ENCODE measurements at places on chromosomes 7 and 10. TPM values are rescaled to one million over a fixed set of nuclear protein-coding genes. Genes with fewer than 3 reads are reported as not detected.

GRCh38 chr7:45026013-45026412, 26.0 kb downstream of the CCM2 start:
- H3K36me3 ChIP-seq, result peaks cover 66% of the 10 kb centered on the region
- H3K4me1 ChIP-seq, result peaks cover 60% of the 10 kb centered on the region
- peak overlapping the region; percentile 44 for H3K4me3 ChIP-seq
- peak overlapping the region; percentile 82 for H3K27ac ChIP-seq

DNA sequence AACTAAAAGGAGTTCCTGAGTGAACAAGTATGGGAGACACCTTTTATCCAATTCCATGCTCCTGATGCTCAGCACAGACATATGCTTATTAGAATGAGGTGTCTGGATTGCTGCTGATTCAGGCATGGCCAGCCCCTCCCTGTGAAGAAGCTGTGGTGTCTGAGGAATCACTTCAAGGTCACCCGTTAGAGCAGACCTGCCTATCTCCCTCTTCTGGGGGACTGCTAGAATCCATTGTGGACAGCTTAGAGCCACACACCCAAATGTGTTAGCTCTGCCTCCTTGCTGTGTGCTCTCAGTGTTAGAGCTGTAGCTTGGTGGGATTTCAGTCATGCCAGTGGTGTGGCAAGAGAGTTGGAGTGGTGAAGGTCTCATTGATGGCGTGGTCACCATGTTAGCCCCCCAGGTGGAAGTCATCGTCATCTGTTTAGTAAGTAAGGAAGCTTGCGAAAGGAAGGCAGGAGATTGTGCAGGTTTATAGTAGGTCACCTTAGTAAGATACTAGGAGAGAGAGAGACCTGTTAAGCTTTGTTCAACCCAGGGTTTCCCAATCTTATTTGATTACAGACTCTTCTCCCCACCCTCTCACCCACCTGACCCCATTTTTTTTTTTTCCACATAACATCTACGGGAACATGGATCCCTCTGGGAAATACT, 12.8 kb downstream of the PRXL2A start:
- no peak overlapping the region for H3K27ac ChIP-seq
- DNase-seq, result no peak
- H3K4me3 ChIP-seq, result no peak overlapping the region

DNA sequence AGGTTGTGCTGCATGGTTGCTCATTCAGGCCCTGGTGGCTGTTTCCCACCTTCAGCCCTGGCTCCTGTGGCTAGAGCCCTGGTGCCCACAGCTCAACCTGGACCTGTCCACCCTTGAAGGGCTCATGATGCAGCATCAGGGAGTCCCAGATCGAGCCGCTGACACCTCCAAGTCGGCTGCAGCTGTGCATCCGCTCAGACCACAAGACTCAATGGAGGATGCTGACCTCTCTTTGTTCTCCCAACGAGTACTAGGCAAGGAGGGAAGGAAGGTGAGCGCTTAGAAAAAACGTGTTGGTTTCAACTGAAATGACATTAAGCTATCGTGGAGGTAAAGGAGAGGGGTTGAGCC, 9.5 kb upstream of the C10orf95 start:
- H3K4me1 ChIP-seq, result peaks cover 31% of the 10 kb centered on the region
- peak overlapping the region; percentile 85 for H3K27ac ChIP-seq
- no peak for DNase-seq
- H3K36me3 ChIP-seq, result peaks cover 2% of the 10 kb centered on the region

DNA sequence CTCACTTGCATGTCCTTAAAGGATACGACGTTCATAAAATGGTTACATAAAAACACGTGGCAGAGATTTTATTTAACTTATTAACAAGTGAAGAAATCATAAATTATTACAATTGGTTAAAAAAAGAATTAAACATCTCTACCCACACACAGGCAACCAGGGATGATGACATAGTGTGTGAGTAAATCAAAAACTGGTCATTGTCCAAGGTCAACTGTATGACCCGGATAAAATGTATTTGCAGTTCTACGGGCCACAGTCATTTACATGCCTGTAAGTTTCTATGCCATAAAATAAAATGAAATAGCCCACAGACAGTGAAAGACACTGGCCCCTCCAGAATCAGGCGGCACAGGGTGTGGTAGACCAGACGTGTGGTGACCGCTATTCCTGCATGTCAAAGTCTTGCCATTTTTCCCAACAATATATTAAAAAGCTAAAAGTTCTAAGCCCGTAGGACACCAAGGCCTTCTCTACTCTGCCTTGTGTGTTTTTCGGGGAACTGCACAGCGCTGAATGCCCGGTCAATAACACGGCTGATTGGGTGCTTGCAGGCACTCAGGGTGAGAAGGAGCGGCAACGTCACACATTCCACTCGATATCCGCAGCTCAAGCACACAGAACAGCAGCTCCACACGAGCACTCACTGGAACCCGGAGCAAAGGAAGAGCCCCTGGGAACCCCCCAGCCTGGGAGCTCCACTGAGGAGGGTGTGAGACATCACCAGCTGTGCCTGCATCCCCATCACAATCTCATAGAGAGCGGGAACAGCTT, 143.3 kb upstream of the PPP2R2D start:
- no peak overlapping the region for H3K27ac ChIP-seq
- no peaks in the 10 kb centered on the region for H3K36me3 ChIP-seq
- peaks cover 3% of the 10 kb centered on the region for H3K27me3 ChIP-seq
- H3K4me1 ChIP-seq, result no peaks in the 10 kb centered on the region
- DNase-seq, result no peak
- H3K4me3 ChIP-seq, result no peak overlapping the region

GRCh38 chr10:34237898-34238455, 577.1 kb downstream of the PARD3 start:
- H3K4me3 ChIP-seq, result no peak overlapping the region
- no peaks in the 10 kb centered on the region for H3K27me3 ChIP-seq
- H3K36me3 ChIP-seq, result no peaks in the 10 kb centered on the region
- DNase-seq, result no peak
- no peak overlapping the region for H3K27ac ChIP-seq

- H3K4me1 ChIP-seq, result no peaks in the 10 kb centered on the region
- no peak overlapping the region for H3K27ac ChIP-seq
- DNase-seq, result no peak
- H3K4me3 ChIP-seq, result no peak overlapping the region
Observed at GRCh38 chr10:104452977-104453376, 99.3 kb downstream of the CFAP58 start.

GRCh38 chr10:89653410-89653869, 8.4 kb upstream of the PANK1 start:
- H3K4me1 ChIP-seq, result peaks cover 4% of the 10 kb centered on the region
- H3K27ac ChIP-seq, result no peak overlapping the region
- peaks cover 13% of the 10 kb centered on the region for H3K27me3 ChIP-seq
- H3K4me3 ChIP-seq, result no peak overlapping the region
- no peaks in the 10 kb centered on the region for H3K36me3 ChIP-seq

DNA sequence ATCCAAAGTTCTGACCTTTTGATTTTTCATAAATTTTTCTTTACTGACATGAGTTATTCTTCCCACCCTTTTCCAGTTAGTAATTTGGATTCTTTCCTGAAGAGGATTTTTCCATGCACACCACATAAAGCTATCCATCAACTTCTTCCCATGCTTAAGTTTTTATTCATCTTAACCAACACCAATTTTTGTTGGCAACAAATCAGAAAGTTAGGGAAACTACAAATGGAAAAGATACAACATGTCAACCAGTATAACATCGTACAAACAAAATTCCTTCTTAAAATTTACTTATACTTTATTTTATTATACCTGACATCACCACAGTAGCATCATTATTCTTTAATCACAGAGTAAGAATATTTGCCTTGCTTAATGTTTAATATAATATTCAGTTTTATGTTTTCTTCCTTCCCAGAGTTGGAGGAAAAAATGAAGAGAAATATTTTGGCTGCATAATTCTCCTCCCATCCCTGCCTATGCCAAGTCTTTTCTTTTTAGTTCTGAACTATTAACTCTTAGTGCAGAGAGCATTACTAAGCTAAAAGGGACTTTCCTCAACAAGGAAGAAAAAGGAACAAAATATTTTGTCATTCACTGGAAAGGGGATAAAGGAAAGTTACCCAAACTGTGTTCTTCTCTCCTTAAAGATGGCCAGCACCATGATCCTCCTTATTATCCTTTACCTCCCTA, 67.5 kb upstream of the MEOX2 start:
- H3K27me3 ChIP-seq, result no peaks in the 10 kb centered on the region
- H3K4me3 ChIP-seq, result no peak overlapping the region
- no peaks in the 10 kb centered on the region for H3K4me1 ChIP-seq
- DNase-seq, result no peak
- H3K27ac ChIP-seq, result no peak overlapping the region

DNA sequence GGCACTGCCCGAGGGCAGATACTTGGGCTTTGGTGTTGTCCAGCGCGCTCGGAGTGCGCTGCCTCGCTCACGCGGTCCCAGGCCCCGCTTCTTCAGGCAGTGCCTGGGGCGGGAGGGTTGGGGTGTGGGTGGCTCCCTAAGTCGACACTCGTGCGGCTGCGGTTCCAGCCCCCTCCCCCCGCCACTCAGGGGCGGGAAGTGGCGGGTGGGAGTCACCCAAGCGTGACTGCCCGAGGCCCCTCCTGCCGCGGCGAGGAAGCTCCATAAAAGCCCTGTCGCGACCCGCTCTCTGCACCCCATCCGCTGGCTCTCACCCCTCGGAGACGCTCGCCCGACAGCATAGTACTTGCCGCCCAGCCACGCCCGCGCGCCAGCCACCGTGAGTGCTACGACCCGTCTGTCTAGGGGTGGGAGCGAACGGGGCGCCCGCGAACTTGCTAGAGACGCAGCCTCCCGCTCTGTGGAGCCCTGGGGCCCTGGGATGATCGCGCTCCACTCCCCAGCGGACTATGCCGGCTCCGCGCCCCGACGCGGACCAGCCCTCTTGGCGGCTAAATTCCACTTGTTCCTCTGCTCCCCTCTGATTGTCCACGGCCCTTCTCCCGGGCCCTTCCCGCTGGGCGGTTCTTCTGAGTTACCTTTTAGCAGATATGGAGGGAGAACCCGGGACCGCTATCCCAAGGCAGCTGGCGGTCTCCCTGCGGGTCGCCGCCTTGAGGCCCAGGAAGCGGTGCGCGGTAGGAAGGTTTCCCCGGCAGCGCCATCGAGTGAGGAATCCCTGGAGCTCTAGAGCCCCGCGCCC, at the start of gene NPY:
Gene NPY (plus strand): TSS at position 294 of the 802 bp plus-strand sequence. CDS start 1,051 bp downstream, outside the sequence.
- H3K4me1 ChIP-seq, result peaks cover 17% of the 10 kb centered on the region
- H3K4me3 ChIP-seq, result peak within 1 kb of the TSS; percentile 52
- H3K36me3 ChIP-seq, result no peaks in the 10 kb centered on the region
- H3K27ac ChIP-seq, result no peak within 1 kb of the TSS
- peaks cover 57% of the 10 kb centered on the region for H3K27me3 ChIP-seq
- peak; percentile 17 for DNase-seq

GRCh38 chr7:79078273-79078672, 375.2 kb downstream of the MAGI2 start:
- no peaks in the 10 kb centered on the region for H3K27me3 ChIP-seq
- DNase-seq, result no peak
- no peak overlapping the region for H3K27ac ChIP-seq
- no peaks in the 10 kb centered on the region for H3K36me3 ChIP-seq
- H3K4me3 ChIP-seq, result no peak overlapping the region

DNA sequence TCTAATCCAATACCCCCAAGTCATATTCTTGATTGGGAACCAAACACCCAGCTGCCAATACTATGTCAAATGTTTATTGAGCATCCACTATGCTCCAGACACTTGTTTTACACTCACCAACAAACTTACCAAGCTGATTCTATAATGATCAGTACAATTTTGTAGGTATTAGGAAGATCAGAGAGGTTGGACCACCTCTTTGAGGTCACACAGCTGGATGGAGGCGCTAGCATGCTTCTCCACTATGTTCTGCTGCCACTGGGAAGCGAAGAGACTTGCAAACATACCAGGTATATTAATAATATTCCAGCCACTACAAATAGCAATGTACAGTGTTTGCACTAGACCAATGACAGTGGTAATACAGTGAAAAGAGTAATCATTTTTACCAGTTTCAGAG, 25.6 kb upstream of the SEPHS1 start:
- no peak overlapping the region for H3K27ac ChIP-seq
- no peak overlapping the region for H3K4me3 ChIP-seq
- H3K4me1 ChIP-seq, result peaks cover 3% of the 10 kb centered on the region

Gene CPN1
- not detected for total RNA-seq

Gene SPRN
- not detected for total RNA-seq

Gene STEAP1
- not detected for total RNA-seq

Gene TMEM213
- total RNA-seq, result not detected

Gene PKD2L1
- not detected for total RNA-seq

Gene ZNF239
- 0.73 TPM for total RNA-seq

All from activated CD4-positive, alpha-beta T cell treated with anti-CD3 and anti-CD28 coated beads, Interleukin-2, amount 10 ng/mL, durations not matched to agents 7 days and 5 days (primary cell).